ENCODE measurements at places on chromosomes 5 and 9.

DNA sequence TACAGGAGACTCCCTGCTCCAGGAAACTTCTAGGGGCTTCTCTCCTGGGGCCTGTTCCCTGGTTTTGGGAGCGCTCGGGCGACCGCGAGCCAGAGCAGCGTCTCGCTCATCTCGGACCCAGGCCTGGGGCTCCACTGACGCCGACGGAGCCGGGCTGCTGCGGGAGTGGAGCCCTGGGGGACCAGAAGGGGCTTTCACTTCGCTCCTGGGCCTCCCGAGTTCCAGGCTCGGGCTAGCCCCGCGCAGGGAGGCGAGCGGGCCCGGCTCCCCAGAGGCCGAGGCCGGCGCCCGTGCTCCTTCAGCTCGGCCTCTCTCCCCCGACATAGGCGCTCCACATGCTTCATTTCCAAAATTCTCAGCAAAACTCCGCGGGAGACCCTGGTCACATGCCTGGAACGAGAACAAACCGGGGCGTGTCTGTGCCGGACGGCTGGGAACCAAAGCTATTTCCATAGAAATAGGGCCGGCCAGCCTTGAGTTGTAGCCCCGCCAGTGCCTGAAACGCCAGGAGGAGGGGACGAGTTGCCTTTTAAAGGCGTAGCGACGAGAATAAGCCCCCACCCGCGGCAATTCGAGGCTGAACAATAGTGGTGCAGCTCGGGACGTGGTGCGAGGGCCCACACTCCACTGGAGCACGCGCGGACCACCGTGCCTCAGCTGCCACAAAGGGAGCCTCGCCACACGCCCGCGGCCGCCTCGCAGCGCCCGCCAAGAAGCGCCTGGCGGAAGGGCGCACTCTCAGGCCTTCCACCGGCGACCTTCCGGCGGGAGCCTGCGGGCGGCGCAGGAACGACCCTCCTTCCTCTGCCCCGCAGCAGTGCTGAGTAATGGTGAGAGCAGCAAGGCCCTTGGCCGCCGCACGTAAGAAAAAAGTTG, 1.1 kb upstream of the G3BP1 start:
- DNase-seq, result peak; percentile 10

- DNase-seq, result no peak
Observed at GRCh38 chr9:68541568-68541967, 885 bp upstream of the TMEM252 start.

- no peak for DNase-seq
Observed at GRCh38 chr5:158450751-158451171, 591.8 kb upstream of the CLINT1 start.

DNA sequence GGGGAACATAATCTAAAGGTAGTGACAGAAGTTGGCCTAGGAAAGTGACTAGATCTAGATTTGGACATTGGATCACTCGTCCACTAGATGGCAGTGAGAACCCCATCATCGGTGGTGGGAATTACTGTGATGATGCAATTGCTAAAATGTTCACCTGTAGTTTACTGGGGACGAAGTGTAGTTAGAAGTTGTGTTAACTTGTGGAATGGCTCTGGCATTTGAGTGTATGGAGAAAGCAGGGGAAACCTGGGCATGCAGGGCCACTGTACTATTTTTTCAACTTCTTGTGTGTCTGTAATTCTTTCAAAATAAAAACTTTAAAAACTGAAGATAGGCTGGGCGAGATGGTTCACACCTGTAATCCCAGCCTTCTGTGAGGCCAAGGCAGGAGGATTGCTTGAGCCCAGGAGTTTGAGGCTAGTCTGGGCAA, 75.5 kb downstream of the PHAX start:
- DNase-seq, result peak; percentile 25

- no peak for DNase-seq
Observed at GRCh38 chr5:72744136-72744535, 72.3 kb upstream of the TNPO1 start.

GRCh38 chr9:72213906-72214305, 64.7 kb downstream of the GDA start:
- DNase-seq, result no peak

DNA sequence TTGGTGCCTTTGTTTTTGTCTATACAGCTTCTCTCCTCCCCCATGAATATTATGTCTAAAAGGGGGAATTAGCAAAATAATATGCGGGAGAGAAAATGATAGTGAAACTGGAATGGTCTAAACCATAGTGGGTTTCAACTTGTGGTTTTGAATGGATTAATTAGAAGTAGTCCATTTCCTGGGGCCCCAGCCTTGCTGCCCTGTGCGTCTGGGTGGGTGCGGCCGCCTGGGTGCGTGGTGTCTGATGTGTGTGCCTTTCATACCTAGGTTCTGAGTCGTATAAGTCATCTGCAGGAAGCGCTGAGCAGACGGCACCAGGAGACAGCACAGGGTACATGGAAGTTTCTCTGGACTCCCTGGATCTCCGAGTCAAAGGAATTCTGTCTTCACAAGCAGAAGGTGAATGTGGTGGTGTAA, 120.0 kb upstream of the CACNA1B start:
- DNase-seq, result no peak
